Femur (tissue), 1 donor: ENCODE measurements at places on chromosomes 3 and 15.

- no peak for DNase-seq
These were observed 122.9 kb downstream of the DLG1 start for GRCh38 chr3:197175503-197175902.

- peak; percentile 67 for DNase-seq
These were observed 928 bp downstream of the ANKRD34C start for GRCh38 chr15:79283252-79284048.

- no peak for DNase-seq
These were observed 5.5 kb upstream of the SPG11 start for GRCh38 chr15:44668921-44669320.

- no peak for DNase-seq
These were observed 19.6 kb downstream of the DUOX2 start for GRCh38 chr15:45094358-45094730.

DNA sequence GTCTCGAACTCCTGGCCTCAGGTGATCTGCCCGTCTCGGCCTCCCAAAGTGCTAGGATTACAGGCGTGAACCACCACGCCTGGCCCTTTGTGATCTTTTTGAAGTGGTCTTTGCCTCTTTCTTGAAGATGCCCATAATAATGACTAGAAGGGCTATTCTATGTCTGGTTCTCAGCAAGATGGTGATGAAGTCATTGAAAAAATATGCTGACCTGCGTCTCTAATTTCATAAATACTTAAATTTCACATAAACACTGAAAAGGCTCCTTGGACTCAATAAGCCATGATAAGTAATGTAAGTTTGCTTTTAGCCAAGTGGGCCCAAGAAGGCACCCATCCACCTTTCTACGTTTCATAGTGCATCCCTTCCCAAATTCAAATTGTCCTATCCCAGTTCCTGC, 775 bp upstream of the MAPK6 start:
- no peak for DNase-seq

DNA sequence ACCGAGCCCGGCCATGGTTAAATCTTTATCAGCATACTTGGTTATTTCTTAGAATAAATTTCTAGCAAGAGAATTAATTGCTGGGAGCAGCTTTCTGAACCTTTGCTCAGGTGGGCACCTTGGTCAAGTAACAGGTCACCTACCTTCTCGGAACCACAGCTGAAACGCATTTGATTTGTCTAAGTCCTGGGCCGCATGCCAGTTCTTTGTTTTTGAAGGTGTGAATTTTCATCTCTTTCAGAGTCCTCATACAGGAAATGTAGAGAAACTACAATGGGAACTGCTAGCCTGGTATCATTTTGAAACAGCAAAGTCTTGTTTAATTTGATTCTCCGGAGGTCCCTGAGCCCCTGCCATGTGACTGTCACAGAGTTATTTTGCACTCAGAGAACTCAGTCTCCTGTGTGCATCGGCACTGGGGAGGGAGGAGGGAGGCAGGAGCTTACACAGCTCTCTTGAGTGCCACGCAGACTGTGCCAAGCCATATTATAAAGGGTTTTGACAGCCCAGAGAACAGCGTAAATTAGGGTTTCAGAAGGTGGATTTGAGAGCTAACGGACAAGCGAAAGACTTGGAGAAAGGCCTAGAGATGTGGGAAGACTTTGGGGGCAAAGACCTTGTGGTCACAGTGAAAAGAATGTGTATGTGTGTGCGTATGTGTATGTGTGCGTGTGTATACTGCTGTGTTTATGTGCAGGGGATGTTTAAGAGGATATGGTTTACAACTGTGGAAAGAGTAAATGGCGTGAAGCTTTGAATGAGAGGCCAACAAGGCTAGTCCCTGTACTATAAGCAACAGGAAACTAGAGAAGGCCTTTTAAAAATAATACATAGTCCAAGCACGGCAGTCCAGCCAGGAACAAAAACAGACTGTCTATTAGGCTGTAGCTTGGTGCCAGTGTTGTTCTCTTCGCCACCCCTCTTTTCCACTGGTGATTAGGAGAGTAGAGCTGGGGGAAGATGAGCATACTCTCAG, 61.8 kb upstream of the ATP13A3 start:
- no peak for DNase-seq

DNA sequence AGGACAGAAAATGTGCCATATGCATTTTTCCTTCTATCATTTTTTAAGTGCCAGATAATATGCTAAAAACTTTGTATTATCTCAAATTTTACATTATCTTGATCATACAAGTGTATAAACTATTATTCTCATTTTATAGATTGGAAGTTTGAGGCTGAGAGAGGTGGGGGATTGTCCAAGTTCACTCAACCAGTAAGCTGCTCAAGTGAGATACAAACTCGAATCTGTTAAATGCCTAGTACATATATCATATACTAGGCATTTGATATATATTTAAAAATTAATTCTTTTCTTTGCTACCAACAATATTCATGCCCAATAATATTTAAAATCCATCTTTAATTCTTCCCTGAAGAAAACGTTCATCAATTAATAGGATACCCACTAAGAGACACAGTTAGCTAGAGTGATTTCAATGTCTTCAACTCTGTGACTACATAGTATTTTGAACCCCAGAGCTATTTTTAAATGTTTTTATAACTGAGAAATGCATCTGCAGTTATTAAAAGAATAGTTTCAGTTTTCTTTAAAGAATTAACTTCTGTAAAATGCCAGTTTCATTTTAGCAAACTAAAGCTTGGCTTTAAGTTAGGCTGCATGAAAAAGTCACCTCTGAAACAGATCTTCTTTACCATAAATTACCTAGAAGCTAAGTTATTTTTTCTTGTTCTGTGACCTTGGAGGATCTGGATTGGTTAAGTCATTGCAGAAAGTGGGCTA, 40.4 kb downstream of the IQCB1 start:
- no peak for DNase-seq

- DNase-seq: no peak
These were observed 57.3 kb downstream of the CEP63 start for GRCh38 chr3:134543113-134543512.

GRCh38 chr15:100653608-100654007, 51.2 kb downstream of the ASB7 start:
- DNase-seq: no peak

DNA sequence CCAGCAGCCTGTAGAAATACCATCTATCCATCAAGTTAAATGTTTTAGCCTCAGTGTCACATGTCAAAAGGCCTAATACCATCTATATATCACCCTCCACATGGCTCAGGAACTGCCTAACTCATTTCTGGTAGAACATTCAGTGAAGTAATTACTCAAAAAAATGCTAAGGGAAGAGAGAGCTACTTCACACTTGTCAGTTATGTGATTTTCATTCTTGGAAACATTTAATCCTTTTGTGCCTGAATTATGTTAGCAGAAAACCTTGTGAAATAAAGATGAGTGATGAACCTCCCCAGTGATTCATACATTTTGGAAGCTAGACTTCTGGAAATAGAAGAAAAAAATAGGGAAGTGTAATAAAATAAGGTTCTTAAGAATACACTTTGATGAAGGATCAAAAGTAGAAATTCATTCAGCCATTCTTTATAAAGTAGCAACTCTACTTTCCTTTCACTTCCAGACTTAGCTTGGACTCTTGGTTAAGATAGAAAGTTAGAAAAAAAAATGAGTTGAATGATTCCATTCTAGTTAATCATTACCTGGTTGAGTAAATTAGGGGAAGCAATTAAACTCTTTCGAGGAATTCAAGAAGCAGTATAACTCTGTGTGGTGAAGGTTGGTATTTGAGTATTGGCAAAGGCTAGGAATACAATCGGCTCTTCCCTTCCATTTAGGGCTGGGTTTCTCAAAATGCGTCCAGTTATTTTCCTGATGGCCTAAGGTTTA, 3.6 kb downstream of the OTOL1 start:
- no peak for DNase-seq

DNA sequence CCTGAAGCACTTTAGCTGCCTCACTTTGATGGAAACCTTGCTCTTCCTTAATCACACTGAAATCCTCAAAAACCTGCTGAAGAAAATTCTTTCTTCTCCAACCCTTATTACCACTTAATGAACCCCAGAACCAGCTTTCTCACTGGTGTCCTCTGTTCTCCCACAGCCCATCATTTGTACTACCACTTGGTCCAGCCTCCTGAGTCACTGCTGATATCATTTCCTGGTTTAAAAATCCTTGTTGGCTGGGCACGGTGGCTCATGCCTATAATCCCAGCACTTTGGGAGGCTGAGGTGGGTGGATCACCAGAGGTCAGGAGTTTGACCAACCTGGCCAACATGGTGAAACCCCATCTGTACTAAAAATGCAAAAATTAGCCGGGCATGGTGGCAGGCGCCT, 418.6 kb upstream of the KCNMB2 start:
- no peak for DNase-seq

- no peak for DNase-seq
These were observed 498.1 kb upstream of the TPRG1 start for GRCh38 chr3:188673646-188674186.

DNA sequence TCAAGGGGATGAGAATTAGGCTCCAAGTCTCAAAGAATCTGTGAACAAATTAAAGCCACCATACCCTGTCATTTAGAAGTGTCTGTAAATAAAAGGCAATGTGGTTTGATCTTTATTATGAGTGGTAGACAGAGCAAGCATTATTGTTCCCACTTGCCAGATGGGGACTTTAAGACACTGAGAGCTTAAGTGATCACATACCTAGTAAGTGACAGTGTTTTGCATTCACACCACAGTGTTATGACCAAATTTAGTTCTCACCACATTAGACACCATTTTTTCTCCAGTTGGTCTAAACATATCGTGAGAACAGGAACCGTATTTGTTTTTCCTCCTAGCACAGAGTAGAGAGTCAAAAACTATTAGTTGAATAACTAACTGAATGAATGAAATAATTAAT, 13.2 kb upstream of the ZBED2 start:
- no peak for DNase-seq

DNA sequence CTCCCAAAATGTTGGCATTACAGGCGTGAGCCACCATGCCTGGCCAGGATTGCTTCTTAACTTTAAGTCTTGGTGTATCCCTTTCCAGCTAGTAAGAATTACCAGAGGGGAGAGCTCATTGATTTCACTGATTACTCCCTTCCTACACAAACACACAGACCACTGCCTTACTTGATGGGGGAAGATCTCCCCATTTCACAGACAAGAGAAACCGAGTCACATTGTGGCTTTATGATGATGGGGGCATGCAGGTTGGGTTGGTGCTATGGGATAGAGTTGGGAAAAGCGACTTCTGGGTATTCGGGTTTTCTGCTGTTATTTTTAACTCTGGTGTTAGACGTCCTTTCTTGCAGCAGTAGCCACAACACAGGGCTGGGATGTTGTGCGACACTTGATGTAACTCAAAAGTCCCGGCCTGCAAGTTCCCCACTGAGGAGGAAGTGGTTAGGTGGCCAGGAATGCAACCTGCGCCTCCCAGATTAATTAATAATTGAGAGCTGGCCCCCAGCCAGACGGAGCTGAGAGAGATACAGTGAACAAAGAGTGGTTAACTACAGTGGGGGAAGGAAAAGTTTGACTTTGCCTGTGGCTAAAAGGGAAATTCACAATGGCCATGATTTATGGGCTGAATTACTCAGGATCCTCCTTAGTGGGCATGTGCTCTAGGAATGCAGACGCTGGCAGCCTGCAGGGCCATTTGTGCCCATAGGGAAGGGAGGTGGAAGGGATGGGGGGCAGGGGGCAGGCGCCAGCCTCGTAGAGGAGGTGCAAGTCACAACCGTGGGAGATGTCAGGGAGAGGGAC, 63.6 kb downstream of the SMAD6 start:
- DNase-seq: no peak

- no peak for DNase-seq
These were observed 36.3 kb downstream of the CA12 start for GRCh38 chr15:63345391-63345752.

GRCh38 chr15:40115670-40116093, 7.0 kb upstream of the BMF start:
- DNase-seq: peak; percentile 59

DNA sequence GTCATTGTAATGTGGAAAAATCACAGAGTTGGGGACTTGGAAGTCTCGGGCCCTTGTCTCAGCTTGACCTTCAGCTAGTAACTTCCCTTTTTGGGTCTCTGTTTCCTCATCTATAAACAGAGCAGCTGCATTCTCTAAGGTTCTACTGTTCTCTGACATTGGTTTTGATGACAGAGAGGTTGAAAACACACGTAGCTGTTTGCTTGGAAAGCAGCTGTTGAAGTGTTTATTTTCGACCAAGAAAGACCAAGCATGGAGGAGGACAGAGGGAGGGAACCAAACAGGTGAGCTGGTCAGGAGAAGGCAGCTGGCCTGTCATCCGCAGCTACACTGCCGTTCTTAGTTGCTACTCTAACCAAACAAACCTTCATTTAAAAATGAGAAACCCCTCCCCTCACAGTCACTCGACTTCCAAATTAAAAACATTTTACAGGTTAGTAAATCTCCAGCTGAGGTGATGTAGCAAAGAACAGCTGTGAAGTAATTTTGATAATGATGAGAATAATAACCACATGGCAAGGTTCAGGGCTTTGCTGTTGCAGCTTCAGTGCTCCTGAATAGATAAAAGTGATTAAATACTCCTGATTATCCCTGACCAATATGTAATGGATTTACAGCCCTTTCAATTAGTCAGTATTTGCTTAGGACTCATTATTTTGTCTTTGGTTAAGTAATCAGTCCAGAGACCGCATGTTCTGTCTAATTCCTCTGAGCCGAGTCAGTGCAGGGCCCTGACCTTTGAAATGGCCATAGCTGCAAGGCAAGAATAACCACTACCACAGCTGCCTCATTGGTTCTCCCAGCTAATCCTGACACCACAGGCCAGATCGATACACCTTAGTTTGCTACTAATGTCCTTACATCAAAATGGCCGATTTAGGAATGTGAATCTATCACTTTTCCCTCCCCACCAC, 65.3 kb downstream of the MEIS2 start:
- DNase-seq: no peak

DNA sequence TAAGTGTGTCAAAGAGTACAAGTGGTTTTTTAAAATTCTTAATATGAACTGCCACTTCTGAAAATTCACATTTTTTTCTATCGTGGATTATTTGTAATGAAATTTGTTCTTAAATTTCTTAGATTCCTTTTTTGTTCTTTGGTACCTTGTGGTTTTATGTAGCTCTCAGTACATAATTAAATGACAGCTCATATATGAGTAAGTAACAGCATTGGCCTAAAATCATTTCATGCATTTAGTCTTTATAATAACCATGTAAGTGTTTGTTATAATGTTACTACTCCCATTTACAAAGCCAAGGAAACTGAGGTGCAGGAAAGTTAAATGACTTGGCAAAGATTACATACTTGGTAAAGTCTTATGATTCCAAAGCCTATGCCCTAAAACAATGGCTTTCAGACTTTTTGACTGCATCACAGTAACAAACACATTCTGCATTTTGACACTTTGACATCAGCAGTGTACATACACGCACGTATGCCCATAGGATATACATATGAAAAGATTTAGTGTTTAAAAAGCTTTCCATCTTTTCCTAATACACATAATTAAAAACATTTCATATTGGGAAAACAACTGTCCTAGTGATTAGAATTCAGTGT, 14.9 kb downstream of the SPRED1 start:
- DNase-seq: no peak

GRCh38 chr15:57969355-57969754, 96.2 kb downstream of the ALDH1A2 start:
- no peak for DNase-seq
